Activated T-helper 1 cell treated with anti-CD3 and anti-CD28 coated beads, Interleukin-2, amount 50 U/mL, for 16 hours (primary cell): ENCODE measurements at places on chromosomes 2 and 18.

DNA sequence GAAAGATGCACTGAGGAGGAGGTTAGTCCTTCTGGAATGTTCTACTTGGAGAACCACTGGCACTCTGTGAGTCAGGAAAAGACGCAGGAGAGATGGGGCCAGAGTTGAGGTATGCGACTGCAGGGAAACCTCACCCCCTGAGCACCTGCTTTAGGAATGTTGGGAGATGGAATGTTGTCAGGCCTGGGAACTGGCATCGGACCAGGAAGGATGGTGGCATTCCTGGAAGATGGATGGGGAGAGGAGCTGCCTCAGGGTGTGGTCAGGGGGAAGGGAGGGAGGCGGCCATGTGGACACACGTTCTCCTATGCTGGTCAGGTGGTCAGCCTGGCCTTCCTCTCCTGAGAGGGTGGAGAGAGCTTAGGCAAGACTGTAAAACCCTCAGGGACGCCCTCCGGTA is 146.3 kb downstream of the CELF4 start:
- DNase-seq, result no peak

DNA sequence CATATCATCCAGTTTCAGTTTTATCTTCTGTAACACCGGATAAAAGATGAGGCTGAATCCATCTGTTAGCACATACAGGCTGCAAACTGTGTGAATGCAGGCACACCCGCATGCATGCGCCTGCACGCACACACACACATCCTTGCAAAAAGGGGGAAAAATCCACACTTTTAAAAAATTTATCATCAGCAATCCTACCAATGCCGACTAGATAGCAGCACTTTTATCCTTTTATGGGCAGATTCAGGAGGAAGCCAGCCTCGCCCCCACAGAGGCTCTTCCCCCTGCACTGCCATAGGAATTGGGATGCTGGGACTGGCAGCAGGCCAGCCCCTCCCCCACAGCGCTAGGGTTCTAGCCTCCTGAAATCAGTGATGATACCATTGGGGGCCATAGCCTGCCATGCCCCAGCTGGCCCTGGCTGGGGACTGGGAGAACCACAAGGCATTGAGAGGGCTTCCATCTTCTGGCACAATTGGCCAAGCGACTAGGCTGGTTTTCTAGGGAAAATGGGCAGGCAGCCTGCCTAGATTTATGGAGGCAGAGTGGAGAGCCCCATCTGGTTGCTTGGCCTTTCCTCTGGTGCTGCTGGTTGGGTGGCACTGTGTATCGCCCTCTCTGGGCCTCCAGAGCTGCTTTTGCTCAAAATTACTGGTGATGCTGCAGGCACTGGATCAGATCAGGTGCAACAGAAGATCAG is 25.5 kb downstream of the CYRIA start:
- no peak for DNase-seq

DNA sequence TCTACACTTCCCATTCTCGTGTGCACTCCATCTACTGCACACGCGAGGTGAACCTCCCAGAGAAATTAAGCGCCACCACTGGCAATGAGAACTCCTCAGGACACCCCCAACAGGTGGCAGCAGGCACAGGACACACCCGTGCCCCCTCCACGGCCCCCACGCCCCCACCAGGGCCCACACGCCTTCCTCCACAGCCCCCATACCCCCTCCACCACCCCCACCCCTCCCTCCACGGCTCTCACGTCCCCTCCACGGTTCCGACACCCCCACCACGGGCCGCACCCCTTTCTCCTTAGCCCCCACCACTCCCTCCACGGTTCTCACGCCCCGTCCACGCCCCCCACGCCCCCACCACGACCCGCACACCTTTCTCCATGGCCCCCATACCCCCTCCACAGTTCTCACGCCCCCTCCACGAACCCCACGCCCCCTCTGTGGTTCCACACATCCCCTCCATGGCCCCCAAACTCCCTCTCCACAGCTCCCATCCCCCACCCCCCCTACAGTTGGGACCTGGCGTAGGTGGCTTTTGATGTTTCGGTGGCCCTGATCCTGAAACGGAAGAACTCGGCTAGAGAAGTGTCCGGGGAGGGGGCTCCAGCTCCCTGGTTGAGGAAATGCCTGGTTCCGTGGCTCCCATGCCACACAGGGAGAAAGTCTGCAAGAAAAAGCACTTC is 110.8 kb downstream of the ZNF516 start:
- no peak for DNase-seq

GRCh38 chr2:160516547-160517365 is 23.1 kb upstream of the RBMS1 start:
- no peak for DNase-seq

DNA sequence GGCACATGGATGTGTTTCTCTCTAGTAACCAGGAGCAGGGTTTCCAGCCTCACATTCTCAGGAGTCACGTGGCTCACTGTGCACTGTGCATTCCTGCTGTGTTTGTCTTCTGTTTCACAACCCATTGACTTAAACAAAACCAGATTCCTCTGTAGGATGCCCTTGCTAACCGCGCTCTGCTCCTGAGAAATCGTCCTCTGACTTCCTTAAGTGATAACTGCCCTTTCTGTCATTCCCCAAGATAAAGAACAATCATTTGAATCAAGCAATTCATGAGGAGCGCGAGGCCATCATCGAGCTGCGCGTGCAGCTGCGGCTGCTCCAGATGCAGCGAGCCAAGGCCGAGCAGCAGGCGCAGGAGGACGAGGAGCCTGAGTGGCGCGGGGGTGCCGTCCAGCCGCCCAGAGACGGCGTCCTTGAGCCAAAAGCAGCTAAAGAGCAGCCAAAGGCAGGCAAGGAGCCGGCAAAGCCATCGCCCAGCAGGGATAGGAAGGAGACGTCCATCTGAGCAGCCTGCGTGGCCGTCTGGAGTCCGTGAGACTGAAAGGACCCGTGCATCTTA is 60.2 kb downstream of the RALBP1 start:
- no peak for DNase-seq

GRCh38 chr2:9770308-9771100 is 72.8 kb upstream of the TAF1B start:
- DNase-seq, result peak; percentile 25

DNA sequence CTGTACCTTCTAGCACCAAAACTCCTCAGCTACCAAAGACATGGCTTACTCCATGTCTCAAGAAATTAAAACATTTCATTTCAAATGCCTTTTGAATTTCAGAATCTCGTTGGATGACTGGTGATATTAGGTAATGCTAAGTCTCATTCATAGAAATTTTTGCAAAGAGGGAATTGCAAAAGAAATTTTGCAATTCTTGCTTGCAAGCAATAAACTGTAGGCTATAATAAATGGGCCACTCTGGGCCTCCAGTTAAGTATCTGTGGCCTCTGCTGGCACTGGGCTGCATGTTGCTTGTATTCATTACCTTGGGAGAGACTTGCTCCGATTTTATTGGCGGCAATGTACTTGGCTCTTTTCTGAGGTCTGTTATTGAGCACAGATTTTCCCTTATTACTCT is 2.8 kb upstream of the LCLAT1 start:
- DNase-seq, result no peak

DNA sequence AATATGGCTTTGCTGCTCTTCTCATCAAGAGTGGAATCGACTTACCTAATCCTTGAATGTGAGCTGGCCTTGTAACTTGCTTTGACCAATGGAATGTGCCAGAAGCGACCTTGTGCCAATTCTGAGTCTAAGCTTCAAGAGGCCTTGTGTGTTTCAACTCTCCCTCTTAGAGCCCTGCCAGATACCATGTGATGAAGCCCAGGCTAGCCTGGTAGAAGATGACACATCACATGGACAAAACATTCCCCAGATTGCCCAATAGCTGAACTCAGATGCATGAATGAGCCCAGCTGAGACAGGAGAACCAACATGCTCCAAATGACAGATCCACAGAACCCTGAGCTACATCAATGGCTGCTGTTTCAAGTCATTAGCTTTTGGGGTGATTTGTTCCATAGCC is 4.2 kb upstream of the KLHL14 start:
- DNase-seq, result no peak
